HTR-8/SVneo (cell line): ENCODE measurements at places on chromosomes 5 and 9.

GRCh38 chr9:106867286-106867685 lies 4.3 kb downstream of the ZNF462 start:
- DNase-seq, result no peak

GRCh38 chr5:72467461-72467860 lies 39.7 kb downstream of the ZNF366 start:
- DNase-seq, result no peak

- no peak for DNase-seq
Measured at GRCh38 chr9:135882011-135882410, 25.3 kb downstream of the CAMSAP1 start.

DNA sequence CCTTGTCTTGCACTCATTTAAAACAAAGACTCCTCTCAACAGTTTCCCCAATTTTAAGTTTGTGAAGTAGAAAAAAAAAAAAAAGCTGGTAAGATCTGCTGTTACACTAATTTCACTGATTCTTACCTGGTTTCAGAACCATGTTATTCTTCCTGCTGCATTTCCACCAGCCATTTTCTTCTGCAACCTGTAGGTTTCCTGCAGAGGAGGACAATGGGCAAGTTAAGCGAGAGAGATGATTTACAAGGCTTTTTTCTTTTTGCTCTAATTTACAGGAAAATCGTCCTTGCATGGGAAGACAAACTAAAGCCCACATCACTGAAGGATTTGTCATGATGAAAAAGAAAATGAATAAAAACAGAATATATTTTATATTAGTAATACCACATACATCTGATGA lies 86.0 kb upstream of the SMARCA2 start:
- no peak for DNase-seq

DNA sequence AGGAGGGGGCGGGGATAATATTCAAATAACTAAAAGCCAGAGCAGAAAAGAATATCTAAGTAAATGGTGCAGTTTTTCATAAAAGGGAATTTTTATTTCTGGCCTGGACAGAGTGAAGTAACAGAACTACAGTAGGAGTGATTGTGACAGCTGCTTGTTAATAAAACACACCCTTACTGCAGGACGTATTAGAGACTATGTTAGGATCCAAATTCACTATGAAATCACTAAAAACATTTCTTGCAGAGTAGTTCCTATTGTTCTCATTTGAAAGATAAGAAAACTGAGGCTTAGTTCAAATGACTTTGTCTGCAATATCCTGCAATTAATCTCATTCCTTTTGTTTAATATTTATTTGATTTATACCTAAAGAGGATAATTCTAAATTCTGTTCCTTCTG lies 39.5 kb downstream of the FAM174A start:
- no peak for DNase-seq
